Activated naive CD8-positive, alpha-beta T cell treated with anti-CD3 and anti-CD28 coated beads, Interleukin-2, amount 10 ng/mL, durations not matched to agents 7 days and 5 days (primary cell): ENCODE measurements at places on chromosomes 6 and 20. TPM values are rescaled to one million over a fixed set of nuclear protein-coding genes. Genes with fewer than 3 reads are reported as not detected.

DNA sequence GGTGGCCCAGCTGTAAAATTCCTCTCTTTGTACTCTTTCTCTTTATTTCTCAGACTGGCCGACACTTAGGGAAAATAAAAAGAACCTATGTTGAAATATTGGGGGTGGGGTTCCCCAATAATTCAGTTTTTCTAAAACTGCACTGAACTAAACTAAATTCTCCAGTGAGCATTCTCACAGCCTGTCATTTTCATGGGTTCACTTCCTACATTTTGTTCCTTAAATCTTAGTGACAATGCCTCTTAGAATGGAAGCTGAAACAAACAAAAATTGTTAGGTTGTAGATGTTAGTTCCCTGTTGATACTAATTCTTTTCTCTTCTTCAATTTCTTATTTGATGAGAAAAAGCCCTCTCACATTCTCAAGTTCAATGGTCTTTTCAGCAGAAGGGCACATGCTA is 35.8 kb upstream of the IFNGR1 start:
- DNase-seq: no peak

ABHD16B gene
- total RNA-seq: not detected

GRCh38 chr20:61664556-61665320 is 400.9 kb downstream of the TAF4 start:
- no peak for DNase-seq

SIRPD gene
- total RNA-seq: 0.30 TPM

GRCh38 chr6:5986861-5987260 is 19.9 kb downstream of the NRN1 start:
- DNase-seq: no peak

DNA sequence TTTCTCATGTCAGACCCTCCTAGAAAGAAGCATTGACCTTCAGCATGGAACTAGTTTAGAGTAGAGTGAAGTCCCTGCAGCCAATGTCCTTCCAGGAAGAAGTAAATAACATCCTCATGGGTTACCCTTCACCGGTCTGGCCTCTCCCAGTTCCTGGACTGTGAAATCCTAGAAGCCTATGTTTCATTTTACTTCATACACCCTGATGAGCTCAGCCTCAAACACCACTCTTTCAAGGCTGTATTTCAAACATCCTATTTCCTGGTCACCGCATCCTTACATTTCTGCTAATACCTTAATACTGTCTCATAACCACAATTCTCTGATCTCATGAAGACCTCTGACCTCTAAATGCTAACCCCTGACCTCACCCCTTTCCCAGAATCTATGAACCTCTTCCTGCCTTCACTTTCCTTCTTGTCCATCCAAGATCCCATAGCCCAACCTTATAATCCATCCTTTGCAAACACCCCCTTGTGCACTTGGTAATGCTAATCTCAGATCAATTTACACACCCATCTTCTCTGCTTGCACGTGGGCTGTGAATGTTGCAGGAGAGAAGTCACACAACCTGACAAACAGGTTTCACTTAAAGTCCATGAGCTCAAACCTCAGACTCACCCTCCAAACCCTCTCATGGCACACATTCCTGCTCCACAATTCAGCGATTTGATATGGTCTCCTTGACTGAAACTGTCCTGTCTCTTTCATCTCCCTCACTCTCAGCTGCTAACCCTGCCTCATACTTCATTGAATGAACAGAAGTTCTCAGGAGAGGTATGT is 30.2 kb downstream of the SLC2A10 start:
- no peak for DNase-seq

GRCh38 chr6:132063738-132064137 is 112.6 kb upstream of the CCN2 start:
- no peak for DNase-seq

GRCh38 chr6:13181393-13181792 is 146.9 kb downstream of the TBC1D7 start:
- no peak for DNase-seq

MEI4 gene
- not detected for total RNA-seq

ASF1A gene
- 66.8 TPM for total RNA-seq

DNA sequence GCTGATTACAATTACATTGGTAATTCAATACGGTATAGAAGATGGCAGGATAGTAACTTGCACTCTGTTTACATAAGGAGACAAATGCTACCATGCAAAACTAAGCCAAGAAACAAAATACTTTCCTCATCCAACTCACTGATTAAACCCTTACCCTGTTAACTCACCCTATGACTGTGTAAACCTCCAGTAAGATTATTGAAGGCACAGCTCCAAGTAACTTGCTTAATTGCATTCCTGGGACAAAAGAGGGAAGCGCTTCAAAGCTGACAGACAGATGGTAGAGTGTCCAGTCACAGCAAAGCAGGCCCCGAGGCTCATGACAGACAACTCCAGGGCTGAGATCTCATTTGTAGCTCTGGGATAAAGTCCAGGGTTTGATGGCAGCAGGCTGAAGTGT is 6.9 kb upstream of the KIF16B start:
- DNase-seq: no peak

HUS1B gene
- 1.6 TPM for total RNA-seq

- no peak for DNase-seq
Observed at GRCh38 chr6:137846274-137846673, 20.8 kb upstream of the TNFAIP3 start.

FAM83C gene
- total RNA-seq: not detected

- DNase-seq: no peak
Observed at GRCh38 chr6:113980937-113981554, 10.1 kb upstream of the HDAC2 start.

- DNase-seq: no peak
Observed at GRCh38 chr6:42471714-42472113, 20.0 kb upstream of the TRERF1 start.

C20orf144 gene
- 0.43 TPM for total RNA-seq

- no peak for DNase-seq
Observed at GRCh38 chr20:60253471-60253870, 295.2 kb downstream of the CDH26 start.

GRCh38 chr6:2753110-2753489 is 2.4 kb upstream of the MYLK4 start:
- DNase-seq: no peak

DNA sequence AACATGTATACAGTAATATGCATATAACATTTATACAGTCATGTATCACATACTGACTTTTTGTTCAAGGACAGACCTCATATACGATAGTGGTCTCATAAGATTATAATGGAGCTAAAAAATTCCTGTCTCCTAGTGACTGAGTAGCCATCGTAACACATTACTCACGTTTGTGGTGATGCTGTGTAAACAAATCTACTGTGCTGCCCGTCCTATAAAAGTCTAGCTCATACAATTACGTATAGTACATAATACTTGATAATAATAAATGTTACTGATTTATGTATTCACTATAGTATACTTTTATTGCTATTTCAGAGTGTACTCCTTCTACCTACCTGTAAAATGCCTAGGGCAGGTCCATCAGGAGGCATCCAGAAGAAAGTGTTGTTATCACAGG is 17.4 kb downstream of the SERAC1 start:
- DNase-seq: no peak

ZBTB2 gene
- total RNA-seq: 28.5 TPM

DNA sequence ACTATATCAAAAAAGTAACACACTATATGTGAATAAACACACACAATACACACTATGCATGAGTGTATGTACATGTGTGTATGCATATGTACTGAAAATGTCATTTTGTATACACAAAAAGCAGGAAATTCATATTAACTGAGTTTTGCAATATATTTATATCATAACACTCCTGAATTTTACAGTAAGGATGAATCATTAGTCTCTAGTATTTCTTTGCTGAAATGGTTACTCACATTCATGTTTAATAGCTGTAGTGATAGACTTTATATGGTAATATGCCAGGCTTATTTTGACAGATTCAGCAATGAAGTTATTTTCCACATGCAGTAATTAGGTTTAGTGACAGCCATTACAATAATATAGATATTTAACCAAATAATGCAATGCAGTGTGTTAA is 1216.2 kb upstream of the CITED2 start:
- DNase-seq: no peak
